ENCODE measurements at places on chromosomes 16 and 17. TPM values are rescaled to one million over a fixed set of nuclear protein-coding genes. Genes with fewer than 3 reads are reported as not detected.
A peak's percentile ranks its signal among the peaks of the same experiment; 100 is the strongest.

DNA sequence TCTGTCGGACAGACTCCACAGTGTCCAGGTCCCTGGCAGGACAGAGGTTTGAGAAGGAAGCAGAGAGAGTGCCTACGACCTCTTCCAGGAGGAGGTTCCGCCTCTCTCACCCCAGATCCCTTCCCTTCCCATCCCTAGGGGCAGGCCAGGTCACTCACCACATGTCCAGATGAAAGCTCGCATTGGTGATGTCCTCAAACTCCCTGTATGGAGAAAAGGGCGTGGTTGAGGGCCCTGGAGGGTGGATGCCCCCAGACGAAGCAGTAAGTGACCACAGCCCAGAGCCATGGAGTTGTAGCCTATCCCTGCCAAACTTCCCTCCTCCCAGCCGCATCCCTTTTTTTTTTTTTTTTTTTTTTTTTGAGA is 3.4 kb downstream of the UNC13D start:
- no peak for DNase-seq

Gene NPIPA5
- 12.4 TPM for total RNA-seq

DNA sequence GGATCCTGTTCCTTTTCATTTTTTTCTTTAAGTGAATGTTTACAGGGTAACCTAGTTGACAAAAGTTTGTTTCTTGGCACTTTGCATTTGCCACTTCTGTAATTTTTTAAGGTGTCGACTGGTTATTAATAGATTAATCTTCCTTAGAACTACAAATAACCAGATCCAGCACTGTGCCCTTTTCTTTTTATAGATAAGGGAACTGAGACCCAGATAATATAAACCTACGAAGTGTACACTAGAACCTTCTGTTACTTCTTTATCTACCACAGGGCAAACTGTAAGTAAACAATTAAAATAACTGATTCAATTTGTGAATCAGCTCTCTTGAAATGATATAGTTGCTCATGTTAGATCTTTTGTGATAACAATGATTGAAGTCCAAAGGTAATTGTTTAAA is 55.4 kb downstream of the NLK start:
- no peak for DNase-seq

GRCh38 chr17:74361230-74362068 is at the start of gene BTBD17:
Gene BTBD17 (minus strand): TSS chr17:74361868. CDS start chr17:74361819, 49 bp downstream.
- DNase-seq, result peak; percentile 63

GRCh38 chr16:72705801-72706200 is 342.1 kb downstream of the ZFHX3 start:
- no peak for DNase-seq

Data from muscle of leg (tissue), 16 donors.